ENCODE measurements at places on chromosomes 7 and 10. TPM values are rescaled to one million over a fixed set of nuclear protein-coding genes. Genes with fewer than 3 reads are reported as not detected.

NPC1L1 gene
- total RNA-seq = 0.02 TPM

GIMAP1 gene
- total RNA-seq = 0.11 TPM

MTURN gene
- total RNA-seq = 5.0 TPM

MNX1 gene
- 9.5 TPM for total RNA-seq

TMEM196 gene
- not detected for total RNA-seq

OGDHL gene
- total RNA-seq = 1.8 TPM

ACBD7 gene
- total RNA-seq = 0.60 TPM

EFCAB10 gene
- total RNA-seq = 17.3 TPM

CRCP gene
- 43.4 TPM for total RNA-seq

PSAP gene
- total RNA-seq = 458 TPM

ARHGEF5 gene
- 0.29 TPM for total RNA-seq

TRPV6 gene
- total RNA-seq = 0.81 TPM

TUBGCP2 gene
- total RNA-seq = 56.7 TPM

KIAA1217 gene
- total RNA-seq = 0.20 TPM

CUZD1 gene
- total RNA-seq = 1.3 TPM

MPP7 gene
- total RNA-seq = 0.38 TPM

CFTR gene
- total RNA-seq = 0.07 TPM

LIPN gene
- not detected for total RNA-seq
